ENCODE measurements at places on chromosomes 6 and 20.

- DNase-seq, result no peak
Measured at GRCh38 chr20:31642837-31643236, 5.1 kb downstream of the COX4I2 start.

DNA sequence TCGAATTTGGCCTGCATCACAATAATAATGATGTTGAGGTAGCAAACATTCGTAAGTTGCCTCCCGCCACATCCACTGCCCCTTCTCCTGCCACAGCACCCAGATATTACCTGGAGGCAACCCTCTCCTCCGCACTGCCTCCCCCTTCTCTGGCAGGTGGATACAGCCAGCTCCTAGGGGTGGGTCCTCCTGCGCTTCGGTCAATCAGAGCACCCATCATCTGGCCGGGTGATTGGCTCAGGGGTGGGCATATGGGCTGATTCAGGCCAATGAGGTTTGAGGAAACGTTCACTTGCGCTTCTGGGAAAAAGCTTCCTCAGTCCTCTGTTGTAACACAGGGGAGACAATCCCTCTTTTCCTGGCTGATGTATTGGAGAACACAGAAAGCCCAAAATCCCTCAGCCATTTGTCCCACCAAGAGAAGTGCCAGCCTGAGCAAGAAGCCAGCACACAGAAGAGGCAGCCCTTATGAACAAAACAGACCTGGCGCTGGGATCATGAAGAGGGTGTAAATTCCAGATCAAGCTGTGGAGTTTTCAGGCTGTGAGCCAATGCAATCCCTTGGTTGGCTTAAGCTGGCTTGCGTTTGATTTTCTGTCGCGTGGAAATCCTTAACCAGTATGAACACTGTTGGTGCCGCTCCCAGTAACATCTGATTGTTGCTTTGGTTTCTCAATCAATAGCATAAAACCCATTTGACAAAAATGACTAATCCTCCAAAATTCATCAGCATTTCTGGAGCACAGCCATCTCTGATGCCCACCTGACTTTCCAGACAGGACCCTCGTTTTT, 82.2 kb downstream of the PRDM1 start:
- DNase-seq, result no peak

- DNase-seq, result peak; percentile 57
Measured at GRCh38 chr6:33965766-33966165, 162.0 kb upstream of the MLN start.

- no peak for DNase-seq
Measured at GRCh38 chr6:40353197-40353966, 233.8 kb downstream of the LRFN2 start.

DNA sequence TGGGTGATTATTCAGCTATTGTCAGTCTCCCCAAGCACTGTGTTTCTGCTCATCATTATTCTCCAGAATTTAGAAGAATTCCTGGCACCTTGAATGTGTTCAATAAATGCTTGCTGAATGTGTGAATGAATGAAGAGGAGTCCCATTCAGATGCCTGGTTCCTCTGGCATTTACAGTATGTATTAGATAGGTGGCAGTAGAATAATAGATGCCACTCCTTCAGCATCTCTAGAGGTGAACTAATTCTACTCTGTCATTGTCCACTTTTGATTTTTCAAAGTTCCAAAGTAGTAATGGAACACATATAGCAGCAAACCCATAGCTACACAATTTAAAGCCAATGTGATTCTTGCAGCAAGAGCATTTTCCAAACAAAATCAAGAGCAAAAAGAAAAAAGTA, 118.9 kb upstream of the CEP162 start:
- peak; percentile 16 for DNase-seq

DNA sequence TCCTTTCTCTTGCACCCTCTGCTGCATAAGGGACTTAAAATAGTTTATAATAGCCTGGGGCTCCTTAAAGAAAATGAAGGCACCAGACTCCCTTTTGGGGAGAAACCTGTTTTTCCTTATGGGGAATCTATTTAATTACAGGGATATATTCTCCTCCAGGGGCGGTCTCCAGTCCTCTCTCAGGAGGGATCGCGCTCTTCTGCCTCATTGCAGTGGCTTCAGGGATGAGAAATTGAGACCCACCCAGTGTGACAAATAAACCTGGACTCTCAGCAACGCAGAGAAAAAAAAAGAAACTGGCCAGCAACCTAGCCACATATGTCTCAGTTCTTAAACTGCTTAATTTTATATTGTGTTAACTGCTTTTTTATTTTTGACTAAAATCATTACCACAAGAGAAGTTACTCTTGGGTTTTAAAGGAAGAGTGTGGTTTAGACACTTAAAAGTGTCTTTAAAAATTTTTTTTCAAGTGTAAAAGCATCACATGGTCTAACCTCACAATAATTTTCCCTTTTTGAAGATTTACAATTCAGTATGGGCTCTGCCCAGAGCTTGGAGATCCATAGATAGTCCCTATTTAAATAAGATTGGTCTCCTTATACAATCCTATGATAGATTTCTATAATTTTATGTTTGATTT, 11.7 kb upstream of the GOPC start:
- DNase-seq, result no peak

- DNase-seq, result peak; percentile 21
Measured at GRCh38 chr6:45900808-45901752, 114.6 kb downstream of the CLIC5 start.

GRCh38 chr6:124234801-124235200, 431.1 kb downstream of the NKAIN2 start:
- no peak for DNase-seq
